Hippocampal formation (tissue), 2 donors: ENCODE measurements at places on chromosomes 16 and 17.

GRCh38 chr16:62018301-62019060 is 17.8 kb downstream of the CDH8 start:
- no peak for DNase-seq

DNA sequence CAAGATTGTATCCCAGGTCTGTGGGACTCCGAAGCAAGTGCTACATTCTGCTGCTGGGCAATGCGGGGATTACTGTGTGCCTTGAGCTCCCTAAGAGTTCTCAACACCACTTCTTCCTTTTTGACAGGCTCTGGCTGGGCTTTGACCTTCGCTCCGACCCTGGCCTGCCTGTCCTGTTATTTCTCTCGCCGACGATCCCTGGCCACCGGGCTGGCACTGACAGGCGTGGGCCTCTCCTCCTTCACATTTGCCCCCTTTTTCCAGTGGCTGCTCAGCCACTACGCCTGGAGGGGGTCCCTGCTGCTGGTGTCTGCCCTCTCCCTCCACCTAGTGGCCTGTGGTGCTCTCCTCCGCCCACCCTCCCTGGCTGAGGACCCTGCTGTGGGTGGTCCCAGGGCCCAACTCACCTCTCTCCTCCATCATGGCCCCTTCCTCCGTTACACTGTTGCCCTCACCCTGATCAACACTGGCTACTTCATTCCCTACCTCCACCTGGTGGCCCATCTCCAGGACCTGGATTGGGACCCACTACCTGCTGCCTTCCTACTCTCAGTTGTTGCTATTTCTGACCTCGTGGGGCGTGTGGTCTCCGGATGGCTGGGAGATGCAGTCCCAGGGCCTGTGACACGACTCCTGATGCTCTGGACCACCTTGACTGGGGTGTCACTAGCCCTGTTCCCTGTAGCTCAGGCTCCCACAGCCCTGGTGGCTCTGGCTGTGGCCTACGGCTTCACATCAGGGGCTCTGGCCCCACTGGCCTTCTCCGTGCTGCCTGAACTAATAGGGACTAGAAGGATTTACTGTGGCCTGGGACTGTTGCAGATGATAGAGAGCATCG is 2.4 kb downstream of the SLC16A13 start:
- no peak for DNase-seq

- no peak for DNase-seq
Observed at GRCh38 chr17:8857919-8858318, 9.6 kb downstream of the PIK3R6 start.

DNA sequence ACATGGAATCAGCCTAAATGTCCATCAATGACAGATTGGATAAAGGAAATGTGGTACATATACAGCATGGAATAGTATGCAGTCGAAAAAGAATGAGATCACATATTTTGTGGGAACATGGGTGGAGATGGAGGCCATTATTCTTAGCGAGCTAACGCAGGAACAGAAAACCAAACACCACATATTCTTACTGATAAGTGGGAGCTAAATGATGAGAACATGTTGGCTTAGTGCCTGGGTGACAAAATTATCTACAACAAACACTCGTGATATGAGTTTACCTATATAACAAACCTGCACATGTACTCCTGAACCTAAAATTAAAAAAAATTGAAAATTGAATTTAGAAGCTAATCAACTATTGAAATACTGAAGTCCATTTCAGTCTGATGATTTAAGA is 6.1 kb downstream of the ANKS4B start:
- no peak for DNase-seq

DNA sequence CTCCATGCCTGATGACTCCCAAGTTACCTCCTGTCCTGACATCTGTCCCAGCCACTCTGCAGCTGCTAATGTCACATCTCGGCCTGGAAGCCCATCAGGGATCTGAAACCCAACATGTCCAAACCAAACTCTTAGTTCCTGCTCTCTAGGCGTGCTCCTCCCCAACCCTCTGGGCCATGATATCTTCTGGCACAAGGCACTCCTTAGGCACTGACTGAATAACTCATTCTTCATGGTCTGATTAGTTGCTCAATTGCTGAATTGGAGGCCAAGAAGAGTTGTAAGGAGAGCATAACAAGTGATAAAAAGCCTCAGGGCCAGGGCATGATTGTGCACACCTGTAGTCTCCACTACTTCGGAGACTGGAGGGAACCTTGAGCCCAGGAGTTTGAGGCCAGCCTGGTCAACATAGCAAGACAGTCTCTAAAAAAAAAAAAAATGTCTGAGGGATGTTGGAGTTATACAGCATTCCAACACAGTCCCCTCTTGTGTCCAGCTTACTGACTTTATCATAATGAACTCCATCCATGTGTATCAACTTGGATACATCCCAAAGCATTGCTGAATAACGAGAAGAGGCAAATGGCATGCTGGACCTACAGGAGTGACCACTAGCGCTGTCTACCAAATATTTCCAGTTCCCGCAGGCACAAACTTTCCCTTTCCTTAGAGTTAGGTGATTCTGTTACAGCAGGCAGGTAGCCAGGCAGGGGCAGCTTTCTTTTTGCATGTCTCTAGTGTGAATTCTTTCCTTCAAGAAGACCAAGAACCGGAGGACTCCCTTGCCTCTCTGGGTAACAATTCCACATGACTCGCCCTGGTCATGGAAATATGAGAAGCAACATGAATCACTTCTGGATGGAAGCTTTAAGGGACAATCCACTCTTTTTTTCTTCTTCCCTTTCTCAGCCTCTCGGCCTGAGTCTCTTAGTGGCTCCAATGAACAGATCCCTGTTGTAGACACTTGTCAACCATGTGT is 18.1 kb upstream of the SHCBP1 start:
- DNase-seq, result no peak

GRCh38 chr17:7523033-7523432 is 25.8 kb upstream of the TNFSF12 start:
- no peak for DNase-seq

DNA sequence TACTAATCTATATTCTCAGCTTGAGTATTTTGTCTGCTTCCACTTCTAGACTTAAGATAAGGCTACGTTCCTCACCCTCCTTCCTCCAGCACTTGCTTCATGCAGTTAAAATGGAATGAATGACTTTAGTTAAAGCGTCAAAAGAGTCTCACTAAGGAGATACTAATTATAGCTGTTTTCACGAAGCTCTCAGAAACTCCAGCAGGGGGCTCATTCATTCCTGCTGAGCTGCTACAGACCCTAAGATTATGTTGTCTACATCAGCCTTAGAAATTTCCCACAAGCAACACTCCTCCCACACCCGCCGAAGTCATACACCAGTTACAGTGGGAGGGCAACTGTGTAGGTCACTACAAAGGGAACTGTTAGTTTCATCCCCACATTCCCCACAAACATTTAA is 57.0 kb upstream of the KIFC3 start:
- DNase-seq, result no peak

DNA sequence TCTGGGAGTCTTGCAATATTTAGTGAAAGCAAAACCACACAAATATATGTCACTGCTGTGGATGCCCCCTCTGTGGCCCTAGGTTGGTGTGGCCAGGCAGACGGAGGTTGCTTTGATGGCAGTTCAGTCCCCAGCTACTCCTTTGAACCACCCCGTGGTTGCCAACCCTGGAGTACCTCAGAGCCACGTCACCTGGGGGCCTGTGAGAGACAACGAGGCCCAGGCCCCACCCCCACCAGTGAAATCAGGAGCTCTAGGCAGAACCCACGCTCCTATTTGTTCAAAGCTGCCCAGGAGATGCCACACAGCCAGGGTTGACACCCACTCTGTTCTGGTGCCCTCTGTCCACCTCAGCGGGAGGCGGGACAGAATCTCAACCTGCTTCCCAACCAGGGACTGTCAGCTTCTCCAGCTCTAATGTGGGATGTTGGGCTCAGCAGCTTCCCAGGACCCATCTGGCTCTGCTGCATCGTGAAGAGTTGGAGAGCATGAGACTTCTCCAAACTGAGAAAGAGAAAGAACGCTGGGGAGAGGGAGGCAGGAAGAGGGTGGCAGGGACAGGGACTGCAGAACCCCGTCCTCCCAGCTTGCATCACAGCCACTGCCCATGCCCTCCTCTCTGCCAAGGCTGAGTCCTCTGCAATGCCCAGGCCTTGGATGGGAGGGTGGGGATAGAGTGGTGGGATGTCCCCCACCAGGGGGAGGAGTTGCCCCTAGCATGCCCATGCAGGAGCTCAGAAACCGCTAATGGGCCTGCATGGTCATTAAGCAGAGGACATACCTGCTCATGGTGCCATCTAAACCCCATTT is 81.8 kb downstream of the C16orf78 start:
- no peak for DNase-seq

DNA sequence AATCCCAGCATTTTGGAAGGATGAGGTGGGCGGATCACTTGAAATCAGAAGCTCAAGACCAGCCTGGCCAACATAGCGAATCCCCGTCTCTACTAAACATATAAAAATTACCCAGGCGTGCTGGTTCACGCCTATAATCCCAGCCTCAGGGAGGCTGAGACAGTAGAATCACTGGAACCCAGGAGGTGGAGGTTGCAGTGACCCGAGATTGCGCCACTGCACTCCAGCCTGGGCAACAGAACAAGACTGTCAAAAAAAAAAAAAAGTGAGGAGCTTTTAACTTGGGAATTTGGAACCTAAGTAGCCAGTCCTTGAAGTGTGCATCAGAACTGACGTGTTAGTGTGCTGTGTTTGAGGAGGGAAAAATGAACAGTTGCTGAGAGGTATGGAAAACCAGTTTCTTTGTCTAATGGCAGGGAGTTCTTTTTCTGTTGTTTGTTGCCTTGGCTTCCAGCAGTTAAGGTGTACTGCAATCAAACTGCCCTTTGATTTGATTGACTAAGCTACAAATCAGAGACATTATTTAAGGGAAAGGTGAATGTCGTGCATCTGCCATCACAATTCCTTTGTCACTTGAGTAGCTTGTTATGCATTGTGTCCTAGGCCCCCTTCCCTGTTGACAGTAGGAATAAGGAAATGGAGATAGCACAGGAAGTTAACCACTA is 8.6 kb upstream of the DUSP14 start:
- no peak for DNase-seq

DNA sequence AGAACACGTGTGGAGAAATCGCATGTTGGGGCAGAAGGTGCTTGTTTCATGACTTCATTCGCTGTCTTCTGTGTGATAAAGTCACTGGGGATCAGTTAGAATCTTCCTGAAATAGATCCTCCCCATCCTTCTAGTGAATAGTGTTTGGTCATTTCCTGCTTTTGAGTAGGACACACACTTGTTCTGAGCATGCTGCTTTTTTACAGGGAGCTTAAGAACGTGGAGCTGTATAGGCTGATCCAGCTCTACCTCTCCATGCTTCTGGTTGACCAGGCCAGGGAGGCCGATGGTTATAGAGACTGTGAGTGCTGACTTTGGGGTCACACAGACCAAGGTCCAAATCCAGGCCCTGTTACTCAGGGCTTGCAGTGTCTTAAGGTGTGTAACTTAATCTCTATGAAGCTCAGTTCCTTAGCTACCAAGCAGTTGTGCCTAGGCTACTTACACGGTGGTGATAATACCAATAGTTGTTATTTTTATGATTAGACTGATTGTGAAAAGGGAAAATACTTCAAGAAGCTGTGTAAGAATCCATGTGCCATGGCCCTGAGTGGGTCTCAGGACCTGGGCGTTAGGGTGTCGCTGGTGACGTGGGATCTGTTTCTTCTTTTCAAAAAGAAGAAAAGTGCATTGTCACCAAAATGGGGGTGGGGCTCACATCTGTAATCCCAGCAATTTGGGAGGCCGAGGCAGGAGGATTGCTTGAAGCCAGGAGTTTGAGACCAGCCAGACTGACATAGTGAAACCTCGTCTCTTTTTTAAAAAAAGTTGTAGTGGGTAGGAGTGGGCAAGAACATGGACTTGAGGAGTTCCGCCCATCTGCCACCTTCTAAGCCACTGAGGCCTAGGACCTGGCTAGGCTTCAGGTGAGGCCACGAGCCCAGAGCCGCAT is 64.1 kb upstream of the LGALS9 start:
- DNase-seq, result no peak

DNA sequence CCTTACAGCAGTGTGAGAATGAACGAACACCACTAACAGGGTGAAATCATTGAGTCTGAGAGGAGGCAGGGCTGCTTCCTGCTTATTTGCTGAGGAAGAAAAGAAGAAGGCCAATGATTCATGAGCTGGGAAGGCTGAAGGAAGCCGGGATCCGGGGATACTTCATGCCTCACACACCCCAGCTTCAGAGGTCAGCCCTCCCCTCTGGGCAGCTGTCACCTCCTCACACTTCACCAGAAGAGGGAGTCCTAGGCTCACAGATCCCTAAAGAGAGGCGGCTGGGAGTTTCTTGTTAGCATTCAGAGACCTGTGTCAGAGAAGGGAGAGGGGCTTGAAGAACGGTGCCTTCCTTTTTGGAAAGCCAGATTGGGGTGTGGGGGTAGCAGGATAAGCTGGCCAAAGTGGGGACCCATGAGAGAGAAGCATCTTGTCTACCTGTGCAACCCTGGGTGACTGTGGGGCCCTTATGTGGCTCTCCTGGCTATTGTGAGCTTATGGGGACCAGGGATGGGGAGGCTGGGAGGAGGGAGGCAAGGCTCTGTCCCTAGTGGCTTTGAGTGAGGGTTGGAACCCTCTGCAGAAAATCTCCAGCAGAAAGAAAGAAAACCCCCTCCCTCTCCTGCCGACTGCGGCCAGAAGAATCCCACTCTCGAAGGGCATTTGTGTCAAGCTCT is 94.6 kb downstream of the RGS9 start:
- peak; percentile 37 for DNase-seq

DNA sequence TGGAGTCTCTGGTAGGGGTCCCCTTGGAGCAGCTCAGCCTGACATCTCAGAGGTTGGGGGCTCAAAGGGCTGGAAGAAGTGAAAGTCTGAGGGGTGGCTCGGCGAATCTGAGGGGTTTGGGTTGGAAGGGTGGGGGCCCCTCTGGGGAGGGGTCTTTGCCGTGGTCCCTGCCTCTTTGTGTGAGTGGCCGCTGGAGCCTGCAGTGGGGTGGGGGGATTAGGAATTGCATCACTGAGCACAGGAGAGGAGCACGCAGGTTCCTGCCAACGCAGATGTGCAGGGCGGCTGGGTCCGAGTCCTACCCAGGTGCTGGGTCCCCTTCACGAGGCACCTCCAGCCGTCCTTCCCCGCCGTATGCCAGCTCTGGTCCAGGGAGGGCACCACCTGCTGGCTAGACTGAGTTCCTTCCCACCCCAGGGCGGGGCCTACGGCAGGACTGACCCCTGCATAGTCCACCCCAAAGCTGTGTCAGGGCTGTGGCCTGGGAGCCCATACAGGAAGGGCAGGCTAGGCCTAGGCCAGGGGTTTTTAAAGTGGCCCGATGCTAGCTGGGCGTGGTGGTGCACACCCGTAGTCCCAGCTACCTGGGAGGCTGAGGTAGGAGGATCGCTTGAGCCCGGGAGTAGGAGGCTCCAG is 9.9 kb downstream of the FMNL1 start:
- no peak for DNase-seq

DNA sequence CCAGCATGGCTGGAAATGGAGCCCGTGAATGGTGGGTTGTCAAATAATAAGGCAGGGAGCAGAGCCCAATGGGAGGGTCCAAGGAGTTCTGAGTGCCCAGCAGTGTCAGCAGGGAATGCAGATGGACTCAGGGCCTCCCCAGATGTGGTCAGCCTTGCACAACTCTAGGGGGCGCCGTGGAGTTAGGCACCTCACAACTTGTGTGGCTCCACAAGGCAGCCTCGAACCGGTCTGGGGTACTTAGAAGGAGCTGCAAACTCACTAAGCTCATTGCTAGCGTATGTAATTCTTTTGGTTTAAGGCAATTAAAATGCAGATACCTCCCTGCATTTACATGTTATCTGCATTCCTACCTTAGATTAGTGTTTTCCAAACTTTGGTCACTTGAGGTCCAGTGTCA is 18.1 kb downstream of the IRF8 start:
- no peak for DNase-seq
